ENCODE measurements at places on chromosomes 7 and 10. TPM values are rescaled to one million over a fixed set of nuclear protein-coding genes. Genes with fewer than 3 reads are reported as not detected.

The COL1A2 gene
- 287 TPM for total RNA-seq

The CPA4 gene
- not detected for total RNA-seq

The GNAT3 gene
- not detected for total RNA-seq

The BICC1 gene
- total RNA-seq, result 1.3 TPM

The LBX1 gene
- not detected for total RNA-seq

The MOGAT3 gene
- not detected for total RNA-seq

The FBXL13 gene
- 8.0 TPM for total RNA-seq

The OGDHL gene
- 5.9 TPM for total RNA-seq

The PILRA gene
- 9.6 TPM for total RNA-seq

The TRPV5 gene
- total RNA-seq, result not detected

All from uterus (tissue), 4 donors.